ENCODE measurements at places on chromosomes 4 and X. TPM values are rescaled to one million over a fixed set of nuclear protein-coding genes. Genes with fewer than 3 reads are reported as not detected.

GPRIN3 gene
- 4.5 TPM for total RNA-seq

- H3K27ac ChIP-seq, result no peak overlapping the region
- no peaks in the 10 kb centered on the region for H3K27me3 ChIP-seq
- H3K4me3 ChIP-seq, result no peak overlapping the region
- H3K4me1 ChIP-seq, result no peaks in the 10 kb centered on the region
Measured at GRCh38 chrX:148371291-148371690, 129.1 kb upstream of the AFF2 start.

- H3K4me3 ChIP-seq, result no peak overlapping the region
- peak overlapping the region; percentile 4 for H3K27ac ChIP-seq
- no peaks in the 10 kb centered on the region for H3K27me3 ChIP-seq
- DNase-seq, result no peak
- peaks cover 19% of the 10 kb centered on the region for H3K36me3 ChIP-seq
- H3K4me1 ChIP-seq, result no peaks in the 10 kb centered on the region
Measured at GRCh38 chr4:88439161-88439760, 17.7 kb upstream of the HERC5 start.

GRCh38 chrX:74343343-74344279, 39.6 kb downstream of the ZCCHC13 start:
- H3K4me1 ChIP-seq, result peaks cover 6% of the 10 kb centered on the region
- no peak overlapping the region for H3K4me3 ChIP-seq
- peak overlapping the region; percentile 4 for H3K27ac ChIP-seq
- no peaks in the 10 kb centered on the region for H3K36me3 ChIP-seq

GRCh38 chrX:103666202-103667107, 20.0 kb downstream of the MORF4L2 start:
- H3K4me1 ChIP-seq, result no peaks in the 10 kb centered on the region
- peaks cover 25% of the 10 kb centered on the region for H3K27me3 ChIP-seq
- H3K36me3 ChIP-seq, result no peaks in the 10 kb centered on the region
- H3K4me3 ChIP-seq, result no peak overlapping the region
- no peak for DNase-seq
- no peak overlapping the region for H3K27ac ChIP-seq

DNA sequence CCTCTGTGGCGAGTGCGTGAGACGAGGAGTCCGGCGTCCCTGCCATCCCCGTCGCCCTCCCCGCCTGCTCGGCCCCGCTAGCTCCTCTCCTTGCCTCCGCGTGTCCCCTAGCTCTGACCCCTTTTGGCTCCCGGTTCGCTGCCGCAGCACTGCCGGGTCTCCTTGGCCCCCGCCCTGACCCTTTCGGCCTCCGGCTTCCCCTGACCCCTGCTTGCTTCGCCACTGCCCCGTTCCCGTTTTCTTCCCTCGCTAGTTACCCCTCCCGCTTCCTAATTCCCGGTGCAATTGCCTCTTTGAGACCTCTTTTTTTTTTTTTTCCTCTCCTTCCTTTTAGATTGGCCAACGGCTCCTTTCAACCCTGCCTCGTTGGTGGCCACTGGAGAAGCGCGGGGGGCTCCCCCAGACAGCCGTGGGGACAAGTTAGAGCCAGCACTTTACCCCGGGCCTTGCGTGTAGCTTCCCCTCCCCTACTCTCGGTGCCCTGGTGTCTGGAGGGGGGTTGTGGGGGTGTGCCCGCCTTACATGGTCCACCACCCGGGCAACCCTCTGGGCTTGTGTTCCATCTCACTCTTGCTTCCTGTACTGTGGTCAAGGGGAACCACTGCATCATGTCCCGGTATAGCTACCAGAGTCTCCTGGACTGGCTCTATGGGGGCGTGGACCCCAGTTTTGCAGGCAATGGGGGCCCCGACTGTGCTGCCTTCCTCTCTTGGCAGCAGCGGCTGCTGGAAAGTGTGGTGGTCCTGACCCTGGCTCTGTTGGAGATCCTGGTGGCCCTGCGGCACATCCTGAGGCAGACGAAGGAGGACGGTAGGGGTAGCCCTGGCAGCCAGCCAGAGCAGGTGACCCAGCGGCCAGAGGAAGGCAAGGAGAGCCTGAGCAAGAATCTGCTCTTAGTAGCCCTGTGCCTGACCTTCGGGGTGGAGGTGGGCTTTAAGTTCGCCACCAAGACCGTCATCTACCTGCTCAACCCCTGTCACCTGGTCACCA, 548 bp downstream of the TMEM164 start:
- H3K27me3 ChIP-seq, result no peaks in the 10 kb centered on the region
- H3K4me1 ChIP-seq, result peaks cover 34% of the 10 kb centered on the region
- peak overlapping the region; percentile 97 for H3K4me3 ChIP-seq
- H3K27ac ChIP-seq, result peak overlapping the region; percentile 84

- H3K27ac ChIP-seq, result no peak overlapping the region
- no peak overlapping the region for H3K4me3 ChIP-seq
- H3K27me3 ChIP-seq, result peaks cover 2% of the 10 kb centered on the region
- DNase-seq, result no peak
Measured at GRCh38 chr4:27701606-27702005, 841.0 kb downstream of the STIM2 start.

DNA sequence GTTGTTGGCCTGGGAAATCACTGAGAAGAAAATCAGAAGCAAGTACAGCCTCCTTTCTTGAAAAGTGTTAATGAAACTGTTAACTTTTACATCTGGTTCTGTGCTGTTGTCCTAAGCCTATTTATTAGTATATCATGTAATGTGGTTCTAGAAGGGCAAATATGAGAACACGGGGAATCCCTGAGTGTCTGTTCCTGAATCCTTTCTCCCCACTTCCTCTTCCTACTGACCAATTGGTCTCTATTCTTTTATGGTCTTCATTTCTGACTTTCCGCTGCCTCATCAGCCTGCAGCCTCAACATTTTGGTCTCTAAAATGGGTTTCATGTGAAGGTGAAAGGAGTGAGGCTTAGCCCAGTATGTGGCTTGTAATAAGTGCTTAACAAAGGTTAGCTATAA, 159.9 kb upstream of the MAMLD1 start:
- H3K36me3 ChIP-seq, result no peaks in the 10 kb centered on the region
- DNase-seq, result no peak
- H3K4me3 ChIP-seq, result no peak overlapping the region
- H3K27me3 ChIP-seq, result no peaks in the 10 kb centered on the region

All from type B pancreatic cell (in vitro differentiated cells).